ENCODE measurements at places on chromosomes 6 and 20.

DNA sequence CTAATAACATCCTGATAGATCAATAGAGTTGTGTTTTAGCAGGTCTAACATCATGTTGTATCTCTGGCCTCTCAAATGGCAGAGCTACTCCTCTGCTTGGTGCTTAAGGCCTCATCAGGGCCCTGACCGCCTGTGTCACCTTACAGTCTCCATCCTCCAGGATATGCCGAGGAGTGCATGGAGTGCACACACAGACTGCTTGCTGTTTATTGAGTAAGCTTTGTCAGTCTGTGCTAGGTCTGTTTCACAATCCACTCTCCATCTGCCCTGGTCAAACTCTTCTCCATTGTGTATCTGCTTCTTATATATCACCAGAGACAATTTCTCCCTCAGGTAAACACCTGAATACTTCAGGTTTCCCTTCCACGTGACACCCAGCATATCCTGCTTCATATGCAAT lies 136.1 kb downstream of the SLC24A3 start:
- no peaks in the 10 kb centered on the region for H3K4me1 ChIP-seq
- no peaks in the 10 kb centered on the region for H3K27me3 ChIP-seq
- no peak for DNase-seq
- H3K36me3 ChIP-seq = no peaks in the 10 kb centered on the region
- H3K4me3 ChIP-seq = no peak overlapping the region
- H3K27ac ChIP-seq = no peak overlapping the region

GRCh38 chr6:117512056-117512828 lies 29.8 kb downstream of the DCBLD1 start:
- H3K4me1 ChIP-seq = no peaks in the 10 kb centered on the region
- H3K27ac ChIP-seq = no peak overlapping the region
- H3K27me3 ChIP-seq = no peaks in the 10 kb centered on the region
- no peaks in the 10 kb centered on the region for H3K36me3 ChIP-seq

- H3K4me1 ChIP-seq = peaks cover 11% of the 10 kb centered on the region
- H3K36me3 ChIP-seq = no peaks in the 10 kb centered on the region
- H3K4me3 ChIP-seq = no peak overlapping the region
- H3K27me3 ChIP-seq = no peaks in the 10 kb centered on the region
- no peak for DNase-seq
Observed at GRCh38 chr6:89010825-89011224, 47.4 kb upstream of the RNGTT start.

DNA sequence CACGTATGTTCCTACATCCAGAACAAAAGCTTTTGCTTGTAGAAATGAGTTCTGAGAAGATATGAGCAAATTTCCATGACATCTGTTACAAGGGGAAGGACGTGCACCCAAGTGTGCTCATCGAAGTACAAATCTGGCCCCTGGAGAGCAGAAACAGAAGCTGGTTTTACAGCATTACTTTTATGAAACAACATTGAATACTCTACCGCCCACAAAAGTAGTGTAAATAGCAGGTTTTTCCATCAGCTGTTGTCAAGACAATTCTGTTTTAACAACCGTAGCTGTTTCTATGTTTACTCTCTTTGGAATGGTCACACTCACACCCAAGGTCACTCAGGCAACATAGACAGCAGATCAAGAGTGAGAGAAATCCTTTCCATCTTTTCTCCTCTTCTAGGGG lies 114.2 kb upstream of the SSTR4 start:
- H3K27me3 ChIP-seq = no peaks in the 10 kb centered on the region
- no peak overlapping the region for H3K4me3 ChIP-seq
- no peak for DNase-seq
- H3K27ac ChIP-seq = no peak overlapping the region
- H3K4me1 ChIP-seq = no peaks in the 10 kb centered on the region

- no peaks in the 10 kb centered on the region for H3K27me3 ChIP-seq
- peaks cover 2% of the 10 kb centered on the region for H3K4me1 ChIP-seq
- no peaks in the 10 kb centered on the region for H3K36me3 ChIP-seq
- no peak overlapping the region for H3K4me3 ChIP-seq
- H3K27ac ChIP-seq = no peak overlapping the region
Observed at GRCh38 chr20:46507760-46508407, 5.5 kb downstream of the ZNF334 start.

DNA sequence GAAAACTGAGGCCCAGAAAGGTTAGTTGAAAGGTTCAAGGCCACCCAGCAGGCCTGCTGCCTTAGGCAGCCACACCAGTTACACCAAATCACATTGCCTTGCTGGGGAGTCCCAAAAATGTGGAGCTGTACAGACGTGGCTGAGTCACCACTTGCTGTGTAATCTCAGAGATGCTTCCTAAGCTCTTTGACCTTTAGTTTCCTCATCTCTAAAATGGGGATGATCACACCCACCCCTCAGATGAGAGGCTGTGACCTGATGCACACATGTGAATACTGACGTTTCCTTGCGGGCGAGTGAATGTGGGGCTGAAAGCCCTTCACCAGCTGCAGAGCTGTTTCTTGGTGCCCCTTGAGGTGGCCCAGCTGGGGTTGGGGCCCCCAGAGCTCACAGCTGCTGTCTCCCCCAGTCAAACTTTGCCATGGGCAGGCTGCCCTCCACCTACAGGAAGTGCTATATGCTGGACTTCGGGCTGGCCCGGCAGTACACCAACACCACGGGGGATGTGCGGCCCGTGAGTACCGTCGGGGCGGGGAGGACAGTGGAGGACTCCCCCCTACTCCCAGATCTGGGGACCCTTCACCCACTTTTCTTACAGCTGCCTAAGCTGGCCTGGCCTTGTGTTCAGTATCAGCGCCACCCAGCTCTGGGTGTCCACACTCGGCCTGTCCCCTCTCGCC lies 11.0 kb downstream of the TTBK1 start:
- no peak for DNase-seq
- H3K27ac ChIP-seq = no peak overlapping the region
- H3K4me1 ChIP-seq = peaks cover 7% of the 10 kb centered on the region

DNA sequence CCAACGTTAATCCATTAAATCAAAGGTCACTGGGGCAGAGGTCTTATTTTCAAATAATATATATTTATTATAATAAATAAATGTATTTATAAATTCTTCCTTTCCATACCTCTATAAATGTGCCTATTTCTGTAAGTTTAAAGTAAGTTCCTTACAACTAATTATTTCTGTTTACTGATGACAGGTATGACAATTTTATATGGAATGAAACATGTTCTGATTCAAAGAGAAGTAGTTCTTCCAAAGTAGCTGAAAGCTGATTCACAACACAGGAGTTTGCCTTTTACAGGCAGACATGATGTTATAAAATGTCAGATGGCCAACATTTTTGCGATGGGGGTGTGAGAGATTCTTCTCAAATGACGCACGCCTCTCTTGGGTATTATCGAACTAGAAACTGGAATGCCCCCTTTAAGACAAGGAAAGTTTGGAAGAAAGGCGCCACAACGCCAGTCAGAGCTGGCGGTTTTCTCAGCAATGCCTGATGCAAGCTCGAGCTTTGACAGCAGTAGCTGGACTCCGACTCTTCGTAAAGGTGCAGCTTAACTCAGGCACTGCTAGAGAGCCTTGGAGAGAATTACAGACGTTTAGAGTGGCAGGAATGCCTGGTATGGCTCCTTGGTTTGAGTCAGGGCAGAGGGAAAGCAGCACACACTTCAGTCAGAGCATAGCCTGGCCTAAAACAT lies 92.1 kb downstream of the FOXC1 start:
- no peak for DNase-seq
- H3K27me3 ChIP-seq = no peaks in the 10 kb centered on the region
- H3K27ac ChIP-seq = no peak overlapping the region
- no peaks in the 10 kb centered on the region for H3K36me3 ChIP-seq
- H3K4me1 ChIP-seq = peaks cover 20% of the 10 kb centered on the region

GRCh38 chr6:157235600-157236039 lies 87.7 kb downstream of the TMEM242 start:
- DNase-seq = no peak
- peak overlapping the region; percentile 57 for H3K4me3 ChIP-seq
- H3K4me1 ChIP-seq = peaks cover 40% of the 10 kb centered on the region
- H3K27me3 ChIP-seq = peaks cover 3% of the 10 kb centered on the region
- peak overlapping the region; percentile 57 for H3K27ac ChIP-seq

- H3K27me3 ChIP-seq = no peaks in the 10 kb centered on the region
- no peak overlapping the region for H3K4me3 ChIP-seq
- H3K27ac ChIP-seq = no peak overlapping the region
- peaks cover 25% of the 10 kb centered on the region for H3K4me1 ChIP-seq
- DNase-seq = no peak
Observed at GRCh38 chr6:144268794-144269349, 16.3 kb upstream of the UTRN start.

GRCh38 chr6:134719911-134720310 lies 230.0 kb downstream of the ALDH8A1 start:
- DNase-seq = no peak
- no peak overlapping the region for H3K4me3 ChIP-seq
- peak overlapping the region; percentile 73 for H3K27ac ChIP-seq
- peaks cover 48% of the 10 kb centered on the region for H3K4me1 ChIP-seq

DNA sequence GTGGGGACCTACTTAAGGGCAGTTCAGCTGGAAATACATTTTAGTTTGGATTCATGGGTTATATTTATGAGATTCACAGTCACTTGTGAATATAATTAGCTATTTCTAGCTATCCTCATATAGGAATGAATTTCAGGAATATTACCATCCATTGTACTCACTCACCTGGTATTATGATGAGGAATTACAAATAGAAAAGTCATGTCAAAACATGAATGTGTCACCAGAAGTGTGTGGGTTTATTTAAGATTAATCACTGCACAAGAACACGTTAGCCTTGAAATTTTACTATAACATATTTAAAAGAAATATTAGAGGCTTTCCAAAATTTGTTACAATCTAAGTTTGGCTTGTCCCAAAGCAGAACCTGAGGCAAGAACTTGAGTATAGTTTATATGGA lies 510.5 kb downstream of the PHF3 start:
- no peaks in the 10 kb centered on the region for H3K36me3 ChIP-seq
- no peaks in the 10 kb centered on the region for H3K4me1 ChIP-seq
- no peak overlapping the region for H3K4me3 ChIP-seq
- DNase-seq = no peak
- H3K27ac ChIP-seq = no peak overlapping the region

- no peaks in the 10 kb centered on the region for H3K36me3 ChIP-seq
- DNase-seq = peak; percentile 93
- H3K27ac ChIP-seq = no peak overlapping the region
- H3K27me3 ChIP-seq = peaks cover 49% of the 10 kb centered on the region
- peak overlapping the region; percentile 52 for H3K4me3 ChIP-seq
- H3K4me1 ChIP-seq = peaks cover 69% of the 10 kb centered on the region
Observed at GRCh38 chr20:25863536-25864325, 167.1 kb upstream of the ZNF337 start.

DNA sequence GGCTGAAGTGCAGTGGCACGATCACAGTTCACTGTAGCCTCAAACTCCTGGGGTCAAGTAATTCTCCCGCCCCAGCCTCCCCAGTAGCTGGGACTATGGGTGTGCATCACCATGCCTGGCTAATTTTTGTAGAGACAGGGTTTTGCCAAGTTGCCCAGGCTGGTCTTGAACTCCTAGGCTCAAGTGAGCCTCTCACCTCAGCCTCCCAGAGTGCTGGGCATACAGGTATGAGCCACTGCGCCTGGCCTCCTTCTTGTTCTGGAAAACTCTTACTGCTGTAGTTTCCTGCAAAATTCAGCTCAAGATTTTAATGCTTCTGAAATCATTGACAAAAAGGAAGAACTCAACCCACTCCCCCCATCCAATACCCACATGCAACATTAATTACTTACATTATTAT lies 21.9 kb upstream of the KCNG1 start:
- no peak overlapping the region for H3K27ac ChIP-seq
- peaks cover 31% of the 10 kb centered on the region for H3K27me3 ChIP-seq
- no peaks in the 10 kb centered on the region for H3K36me3 ChIP-seq
- H3K4me3 ChIP-seq = no peak overlapping the region
- no peak for DNase-seq
- H3K4me1 ChIP-seq = no peaks in the 10 kb centered on the region

GRCh38 chr20:21092806-21093205 lies 13.4 kb downstream of the LINC00237 start:
- no peak overlapping the region for H3K27ac ChIP-seq
- no peaks in the 10 kb centered on the region for H3K4me1 ChIP-seq
- H3K36me3 ChIP-seq = no peaks in the 10 kb centered on the region
- no peak overlapping the region for H3K4me3 ChIP-seq
- peaks cover 54% of the 10 kb centered on the region for H3K27me3 ChIP-seq

- no peak overlapping the region for H3K4me3 ChIP-seq
- DNase-seq = no peak
- no peak overlapping the region for H3K27ac ChIP-seq
- peaks cover 96% of the 10 kb centered on the region for H3K36me3 ChIP-seq
- H3K27me3 ChIP-seq = no peaks in the 10 kb centered on the region
- H3K4me1 ChIP-seq = no peaks in the 10 kb centered on the region
Observed at GRCh38 chr20:32162351-32162750, 45.2 kb downstream of the PLAGL2 start.

DNA sequence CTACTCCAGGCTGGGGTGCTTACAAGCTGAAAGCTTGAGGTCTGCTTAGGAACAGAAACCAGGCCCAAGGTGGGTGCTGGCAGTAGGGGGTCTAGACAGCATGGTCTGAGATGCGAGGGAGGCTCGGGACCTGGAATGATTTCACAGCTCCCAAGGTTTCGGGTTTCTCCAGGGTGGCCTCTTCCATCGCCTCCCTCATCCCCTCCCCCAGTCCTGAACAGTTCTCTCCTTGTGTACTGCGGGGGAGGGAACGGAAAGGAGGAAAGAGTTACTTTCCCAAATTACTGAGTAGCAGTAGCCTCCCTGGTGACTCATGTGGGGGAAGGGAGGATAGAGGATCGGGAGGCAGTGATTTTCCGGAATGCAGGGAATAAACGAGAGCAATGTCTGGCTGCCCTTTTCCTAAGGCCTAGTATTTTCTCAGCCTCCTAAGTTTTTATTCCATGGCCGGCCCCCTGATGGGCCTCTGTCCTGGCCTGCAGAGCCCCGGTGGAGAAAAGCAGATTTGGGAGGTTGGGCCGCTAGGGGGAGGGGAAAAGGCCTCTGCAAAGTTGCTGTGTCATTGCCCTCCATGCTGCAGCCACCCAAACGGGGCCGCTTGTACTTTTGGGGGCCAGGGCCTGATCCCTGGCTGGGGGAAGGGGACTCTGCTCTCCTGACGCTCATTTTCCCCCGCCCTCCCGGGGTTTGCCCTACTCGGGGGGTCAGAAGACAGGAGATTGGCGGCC lies 1.5 kb downstream of the BRD2 start:
- H3K4me1 ChIP-seq = peaks cover 30% of the 10 kb centered on the region
- H3K4me3 ChIP-seq = peak overlapping the region; percentile 69
- no peaks in the 10 kb centered on the region for H3K27me3 ChIP-seq
- peaks cover 13% of the 10 kb centered on the region for H3K36me3 ChIP-seq

DNA sequence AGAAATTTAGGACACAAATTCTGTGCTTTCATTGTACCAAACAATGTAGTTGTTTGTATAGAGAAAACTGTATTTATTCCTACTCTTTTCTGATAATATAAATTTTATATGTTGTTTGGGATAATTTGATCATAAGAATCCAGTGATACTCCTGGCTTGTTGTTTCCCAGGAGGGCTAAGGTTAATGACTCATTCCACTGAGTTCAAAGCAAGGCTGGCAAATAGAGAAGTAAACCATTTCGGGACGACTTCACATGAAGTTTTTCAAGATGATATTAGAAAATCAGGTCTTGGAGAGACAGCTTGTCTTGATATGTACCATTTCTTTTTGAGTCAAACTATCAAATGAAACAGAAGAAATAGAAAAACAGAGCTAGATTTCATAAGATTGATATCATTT lies 326.1 kb upstream of the CNR1 start:
- no peak overlapping the region for H3K27ac ChIP-seq
- H3K4me3 ChIP-seq = no peak overlapping the region
- H3K4me1 ChIP-seq = no peaks in the 10 kb centered on the region
- no peaks in the 10 kb centered on the region for H3K36me3 ChIP-seq
- no peaks in the 10 kb centered on the region for H3K27me3 ChIP-seq
